GM18507 (cell line): ENCODE measurements at places on chromosomes 7 and 10.

GRCh38 chr7:7620236-7620635 is 20.3 kb upstream of the UMAD1 start:
- DNase-seq: no peak

- DNase-seq: peak; percentile 67
These were observed at the start of gene ADO for GRCh38 chr10:62804356-62805230. Gene ADO (plus strand): TSS chr10:62804720. CDS start chr10:62805060, 340 bp downstream.

- no peak for DNase-seq
These were observed 180.5 kb upstream of the ASAH2 start for GRCh38 chr10:50431791-50432190.

DNA sequence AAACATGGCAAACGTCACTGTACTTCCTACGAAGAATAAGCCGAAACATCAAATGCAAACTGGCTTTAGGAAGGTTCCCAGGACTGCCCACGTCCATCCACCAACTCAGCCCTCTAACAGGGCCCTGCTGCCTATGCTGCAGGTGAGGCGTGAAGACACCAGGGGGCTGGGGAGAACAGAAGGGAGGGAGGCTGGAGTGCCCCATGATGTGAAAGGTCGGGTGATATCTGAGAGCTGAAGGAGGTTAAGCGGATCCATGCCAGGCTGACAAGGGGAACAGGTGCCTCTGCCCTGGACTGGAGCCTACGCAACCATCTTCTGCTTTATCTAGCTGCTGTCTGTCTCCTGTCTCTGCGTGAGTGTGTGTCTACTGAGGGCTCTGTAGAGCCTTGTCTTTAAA is 40.2 kb upstream of the ATP6V0A4 start:
- no peak for DNase-seq

DNA sequence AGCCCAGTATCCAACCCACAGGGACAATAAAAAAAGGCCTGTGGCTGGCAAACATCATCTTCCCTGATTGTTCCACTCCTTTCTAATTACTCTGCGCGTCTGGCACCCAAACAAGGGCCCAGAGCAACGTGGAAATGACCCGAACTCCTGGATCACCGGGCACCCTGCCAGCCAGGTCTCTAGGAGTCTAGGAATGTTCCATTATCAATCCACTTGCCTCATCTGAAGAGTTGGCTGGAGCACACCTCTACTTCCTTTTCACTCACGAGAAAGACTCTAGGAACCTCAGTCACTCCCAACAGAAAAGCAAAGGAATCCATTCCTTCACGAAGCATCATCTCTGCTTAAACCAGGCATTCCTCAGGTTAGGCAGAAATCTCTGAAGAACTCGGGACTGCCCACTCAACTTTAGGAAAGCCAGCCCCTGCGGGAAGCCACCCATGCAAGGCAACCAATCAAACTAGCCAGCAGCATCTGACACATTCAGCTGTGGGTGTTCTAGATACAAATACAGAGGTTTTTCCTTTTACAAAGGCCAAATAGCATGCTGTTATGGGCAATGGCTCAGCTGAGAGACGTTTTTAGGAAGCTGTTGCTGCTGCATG is 37.7 kb downstream of the ATXN7L1 start:
- DNase-seq: no peak

DNA sequence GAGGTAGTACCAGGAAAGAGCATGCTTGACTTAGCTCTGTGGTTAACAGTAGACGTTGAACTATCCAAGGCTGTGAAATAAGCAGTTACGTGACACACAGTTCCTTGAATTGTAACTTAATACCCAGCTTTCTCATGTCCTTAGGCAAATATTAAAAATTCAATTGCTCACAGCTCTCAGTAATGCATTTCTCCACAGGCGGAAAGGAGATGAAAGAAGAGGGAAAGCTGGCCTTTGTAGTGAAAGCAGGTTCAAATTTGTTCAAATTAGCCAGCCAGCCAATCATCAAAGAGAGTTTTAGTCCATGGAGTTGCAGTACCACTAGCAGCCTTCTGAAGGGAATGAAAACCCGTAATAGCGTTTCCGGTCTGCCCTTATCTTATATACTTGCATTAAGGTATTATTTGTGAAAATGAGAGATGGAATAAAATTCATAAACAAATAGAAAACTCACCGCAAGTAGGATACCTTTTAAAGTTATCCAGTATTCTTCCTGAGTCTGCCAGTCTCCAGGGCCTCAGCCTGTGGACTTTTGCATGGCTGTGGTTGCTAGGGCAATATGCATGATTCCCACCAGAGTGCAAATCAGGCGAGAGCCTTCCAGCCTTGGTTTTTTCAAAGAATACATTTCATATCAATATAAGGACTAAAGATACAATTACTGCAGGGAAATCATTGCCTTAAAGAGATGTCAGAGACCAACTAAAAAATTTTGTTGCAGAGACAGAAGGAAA is 795.5 kb downstream of the TNS3 start:
- DNase-seq: no peak
